Renal cortical epithelial cell (primary cell): ENCODE measurements at places on chromosomes 6 and 20. TPM values are rescaled to one million over a fixed set of nuclear protein-coding genes. Genes with fewer than 3 reads are reported as not detected.
A peak's percentile ranks its signal among the peaks of the same experiment; 100 is the strongest.

GRCh38 chr6:63574554-63574900 lies 2.2 kb downstream of the LOC128125822 start:
- no peak for DNase-seq

- DNase-seq: no peak
Measured at GRCh38 chr6:112591329-112591728, 244.2 kb downstream of the RFPL4B start.

The FAM83B gene
- 13.5 and 17.2 TPM in 2 replicates for total RNA-seq

GRCh38 chr6:22099231-22099630 lies 197.6 kb downstream of the PRL start:
- DNase-seq: peak; percentile 5

The SPEF1 gene
- total RNA-seq: 1.2 TPM in 1 of 2 replicates, not detected in the other

- DNase-seq: no peak
Measured at GRCh38 chr20:58760856-58761255, 68.3 kb downstream of the NPEPL1 start.

DNA sequence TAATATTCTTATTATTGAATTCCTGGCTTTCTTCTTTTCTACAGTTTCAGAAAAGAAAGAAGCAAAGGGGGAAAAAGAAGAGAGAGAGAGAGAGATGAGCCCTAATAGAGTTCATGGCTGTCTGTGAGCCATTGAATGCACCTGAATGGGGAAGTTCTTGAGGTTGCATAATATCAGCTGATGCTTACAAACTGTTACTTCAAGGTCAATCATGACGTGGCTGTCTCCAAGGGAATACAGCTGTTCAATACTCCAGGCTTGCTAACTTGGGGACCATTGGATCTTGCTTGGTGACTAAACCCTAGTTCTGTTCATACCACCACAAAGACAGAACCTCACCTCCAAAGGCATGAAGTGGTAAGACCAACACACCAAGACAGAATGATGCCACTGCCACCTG lies 180.4 kb downstream of the ADGRG6 start:
- peak; percentile 23 for DNase-seq

The KHDRBS2 gene
- total RNA-seq: not detected in 2 replicates

GRCh38 chr6:170022291-170022722 lies 268.6 kb downstream of the DLL1 start:
- no peak for DNase-seq

- DNase-seq: no peak
Measured at GRCh38 chr20:62814060-62814708, 2.7 kb upstream of the COL9A3 start.

- no peak for DNase-seq
Measured at GRCh38 chr6:78570044-78570443, 297.3 kb upstream of the IRAK1BP1 start.

DNA sequence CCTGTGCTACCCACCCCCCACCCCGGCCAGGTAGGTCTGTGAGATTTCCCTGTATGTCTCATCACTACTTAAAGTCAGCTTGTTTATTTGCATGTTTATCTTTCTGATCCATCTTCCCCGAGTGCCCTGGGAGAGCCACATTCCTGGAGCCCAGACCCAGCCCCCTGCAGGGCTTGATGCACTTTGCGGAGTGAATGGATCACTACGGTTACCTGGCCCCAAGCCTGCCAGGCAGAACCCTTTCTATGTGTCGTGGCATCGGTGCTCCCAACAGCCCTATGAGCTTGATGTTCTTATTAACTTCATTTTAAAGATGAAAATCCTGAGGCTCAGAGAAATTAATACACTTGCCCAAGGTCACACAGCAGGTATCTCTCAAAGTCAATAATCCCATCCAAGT lies 13.6 kb upstream of the SLCO4A1 start:
- DNase-seq: peak; percentile 78

The TCF21 gene
- total RNA-seq: not detected in 2 replicates

The NOX3 gene
- not detected in 2 replicates for total RNA-seq

GRCh38 chr6:82570083-82570482 lies 206.5 kb downstream of the TPBG start:
- no peak for DNase-seq

The LAMA2 gene
- 0.45 and 0.52 TPM in 2 replicates for total RNA-seq

- no peak for DNase-seq
Measured at GRCh38 chr6:99613705-99614429, 7.2 kb downstream of the PRDM13 start.

- DNase-seq: no peak
Measured at GRCh38 chr6:100751590-100751989, 129.5 kb downstream of the ASCC3 start.

The ZBTB46 gene
- total RNA-seq: 3.5 and 5.4 TPM in 2 replicates

GRCh38 chr6:91442342-91442741 lies 855.5 kb upstream of the MAP3K7 start:
- DNase-seq: no peak

The RMND1 gene
- 30.4 and 35.9 TPM in 2 replicates for total RNA-seq

The E2F1 gene
- total RNA-seq: 0.89 and 4.3 TPM in 2 replicates

- DNase-seq: no peak
Measured at GRCh38 chr20:37305079-37305478, 15.6 kb downstream of the MANBAL start.

DNA sequence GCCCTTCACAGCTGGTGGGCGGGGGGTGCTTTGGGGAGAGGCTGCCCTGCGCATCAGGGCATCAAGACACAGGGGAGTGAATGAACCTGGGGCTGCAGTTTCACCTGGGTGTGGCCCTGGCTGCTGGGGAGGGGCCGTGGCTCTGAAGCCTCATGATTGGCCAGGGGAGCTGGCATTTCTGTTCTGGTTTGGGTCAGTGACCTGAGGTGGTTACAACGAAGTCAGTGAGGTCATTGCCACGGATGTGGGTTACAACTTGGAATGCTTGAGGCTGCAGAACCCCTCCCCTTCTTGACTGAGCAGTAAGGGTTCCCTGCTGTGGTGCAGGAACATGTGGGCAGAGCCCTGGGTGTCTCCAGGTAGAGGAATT lies 3.0 kb downstream of the TCEA2 start:
- DNase-seq: peak; percentile 93

- no peak for DNase-seq
Measured at GRCh38 chr20:9740486-9740885, 98.4 kb downstream of the PAK5 start.

DNA sequence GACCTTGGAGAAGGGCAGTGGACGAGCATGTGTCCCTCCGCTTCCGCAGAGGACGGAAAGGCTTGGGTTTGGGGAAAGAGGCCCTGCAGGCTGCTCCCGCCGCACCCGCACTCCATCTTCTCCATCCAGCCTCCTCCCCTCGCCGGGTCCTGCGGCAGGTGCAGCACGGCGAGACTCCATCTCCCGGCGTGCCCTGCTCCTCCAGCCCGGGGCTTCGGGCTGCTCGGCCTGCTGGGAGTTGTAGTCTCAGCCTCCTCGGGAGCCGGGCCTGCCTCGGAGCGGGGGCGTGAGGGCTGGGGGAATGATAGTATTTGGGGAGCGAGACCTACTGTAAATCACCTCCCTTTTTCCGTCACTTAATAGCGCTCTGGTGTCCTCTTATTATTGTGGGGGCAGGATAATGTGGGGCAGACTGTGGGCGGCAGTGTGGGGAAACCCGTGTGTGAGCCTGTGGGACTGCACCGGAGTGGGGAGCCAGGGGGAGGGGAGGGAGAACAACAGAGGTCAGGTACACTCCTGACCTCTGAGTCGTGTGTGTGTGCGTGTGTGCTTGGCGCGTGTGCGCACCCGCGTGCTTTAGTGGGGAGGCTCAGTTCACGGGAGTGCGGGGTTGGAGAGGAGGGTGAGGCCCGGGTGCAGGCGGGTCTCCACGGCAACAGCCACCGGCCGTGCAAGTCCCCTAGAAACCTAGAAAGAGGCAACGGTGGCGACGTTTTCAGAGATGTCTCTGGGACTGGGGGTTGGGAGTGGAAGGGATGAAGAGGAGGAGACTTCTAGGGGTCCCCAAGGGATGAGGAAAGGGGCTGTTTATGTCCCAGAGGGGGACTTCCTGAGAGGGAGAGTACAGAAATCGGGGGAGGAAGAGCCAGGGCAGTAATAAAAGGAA lies 4.1 kb downstream of the TTBK1 start:
- peak; percentile 54 for DNase-seq

DNA sequence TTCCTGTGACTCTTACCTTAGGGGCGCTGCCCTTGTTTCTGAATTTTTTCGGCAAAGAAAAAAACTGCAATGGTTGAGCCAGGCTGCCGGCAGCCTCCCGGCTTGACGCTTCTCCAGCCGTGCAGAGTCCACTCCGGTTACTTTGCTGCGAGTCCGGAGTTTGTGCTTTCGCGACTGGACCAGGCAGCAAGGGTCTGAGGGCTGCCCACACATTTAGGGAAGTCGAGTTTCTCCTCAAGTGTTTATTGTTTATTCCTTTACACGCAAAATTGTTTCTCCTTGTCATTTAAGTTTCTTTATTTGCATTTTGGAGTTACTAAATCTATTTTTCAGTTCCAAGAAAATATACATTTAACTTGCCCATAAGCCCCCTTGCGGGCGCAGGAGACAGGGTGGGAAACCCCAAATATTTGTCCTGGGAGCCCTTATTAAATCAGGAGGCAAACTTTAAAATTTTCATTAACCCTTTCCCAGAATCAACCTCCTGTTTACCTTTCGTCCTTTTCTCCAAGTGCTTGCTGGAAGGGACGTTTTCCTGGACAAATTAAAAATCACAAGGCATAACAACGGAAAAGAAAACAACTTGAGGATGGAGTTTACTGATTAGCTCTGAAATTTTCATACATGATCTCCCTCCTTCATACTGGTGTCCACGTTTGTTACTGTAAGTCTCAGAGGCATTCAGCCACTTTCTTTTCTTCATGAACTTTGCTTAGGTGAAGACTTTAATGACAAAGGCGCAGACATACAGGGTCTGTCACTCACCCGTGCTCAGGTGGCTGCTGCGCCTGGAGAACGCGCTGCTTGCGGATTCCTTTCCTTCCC lies 1.7 kb upstream of the PDE10A start:
- DNase-seq: no peak

GRCh38 chr6:158232316-158233213 lies 64.4 kb downstream of the GTF2H5 start:
- DNase-seq: peak; percentile 54

The SLC17A2 gene
- total RNA-seq: 0.30 TPM in 1 of 2 replicates, not detected in the other

DNA sequence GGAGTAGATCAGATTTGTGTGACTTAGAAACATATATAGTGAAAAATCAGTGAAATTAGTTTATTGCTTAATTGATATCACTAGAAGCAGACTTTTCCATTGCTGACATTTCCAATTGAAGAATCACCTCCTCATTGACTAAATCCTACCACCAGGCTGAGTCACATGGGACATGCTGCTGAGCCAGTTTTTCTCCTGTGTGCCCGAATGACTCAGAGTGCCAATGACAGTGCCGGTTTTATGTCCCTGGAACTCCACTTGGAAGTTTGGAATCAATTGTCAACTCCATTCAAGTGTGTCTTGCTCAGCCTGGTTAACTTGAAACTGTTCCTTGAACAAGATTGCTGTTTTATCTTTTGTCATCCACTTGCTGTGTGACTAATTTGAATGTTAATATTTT lies 316.1 kb upstream of the PRDM1 start:
- DNase-seq: peak; percentile 76

DNA sequence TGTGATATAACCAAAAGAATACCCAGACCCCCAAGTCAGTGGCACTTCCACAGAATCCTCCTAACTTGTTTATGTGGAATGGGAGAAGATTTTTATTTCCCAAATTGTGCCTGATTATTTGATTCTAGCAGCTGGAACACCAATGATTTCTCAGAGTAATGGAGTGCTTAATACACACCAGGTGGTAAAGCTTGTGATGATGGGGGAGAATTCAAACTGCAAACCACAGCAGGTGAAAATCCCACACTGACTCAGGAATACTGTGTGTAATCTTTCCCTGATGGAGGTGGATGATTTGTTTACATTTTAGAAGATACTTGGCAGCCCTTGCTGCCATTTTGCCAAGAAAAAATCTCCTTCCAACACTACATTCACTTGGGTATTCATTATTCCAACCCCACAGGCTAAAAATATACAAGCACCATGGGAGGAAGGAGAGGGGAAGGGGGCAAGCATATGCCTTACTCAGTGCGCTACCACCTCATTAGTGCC lies 212.7 kb upstream of the PLN start:
- DNase-seq: no peak

- no peak for DNase-seq
Measured at GRCh38 chr6:117557951-117558350, 44.4 kb downstream of the GOPC start.

- DNase-seq: no peak
Measured at GRCh38 chr6:25387911-25388310, 108.7 kb downstream of the CARMIL1 start.

The PACRG gene
- total RNA-seq: 2.5 TPM in 1 of 2 replicates, not detected in the other

DNA sequence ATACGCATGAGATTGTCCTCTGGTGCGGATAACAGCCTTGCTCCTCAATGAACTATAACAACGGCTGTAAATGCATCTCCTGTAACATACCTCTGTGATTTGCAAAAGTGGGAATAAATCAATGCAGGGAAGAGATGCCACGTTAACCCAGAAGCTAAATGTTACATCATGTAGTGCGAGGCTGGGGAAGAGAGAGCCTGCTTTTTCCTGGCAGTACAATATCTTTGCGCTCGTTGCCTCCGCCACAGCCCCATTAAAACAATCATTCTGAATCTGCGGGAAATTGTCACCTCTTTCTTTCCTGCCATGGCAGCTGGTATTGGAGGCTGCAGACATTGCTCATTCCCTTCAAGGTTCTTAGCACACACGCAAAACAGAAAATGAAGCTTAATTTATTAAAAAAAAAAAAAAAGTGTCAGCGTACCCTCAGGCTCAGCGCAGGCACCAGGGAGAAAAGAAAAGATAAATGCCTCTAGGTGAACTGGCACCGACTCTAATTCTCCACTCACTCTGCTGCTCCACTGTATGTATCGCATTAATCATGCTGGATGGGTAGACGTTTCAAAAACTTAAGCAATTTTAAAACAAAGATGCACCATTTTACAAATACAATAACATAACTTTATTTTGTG lies 70.2 kb upstream of the TFB1M start:
- no peak for DNase-seq

DNA sequence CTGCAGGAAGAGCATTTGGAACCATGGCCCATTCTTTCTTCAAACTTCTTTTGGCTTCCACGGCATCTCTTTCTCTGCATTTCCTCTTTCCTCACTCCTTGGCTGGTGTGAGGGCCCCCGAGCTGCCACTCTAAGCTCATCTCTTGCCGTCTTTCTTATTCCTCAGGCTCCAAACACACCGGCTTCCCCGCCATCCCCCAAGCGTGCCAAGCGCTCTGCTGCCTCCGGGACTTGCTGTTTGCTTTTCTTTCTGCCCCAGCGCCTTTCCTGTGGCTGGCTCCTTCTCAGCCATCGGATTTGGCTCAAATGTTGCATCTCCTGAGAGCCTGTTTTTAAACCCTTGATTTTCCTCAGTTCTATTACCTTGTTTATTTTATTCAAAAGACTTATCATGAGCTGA lies 172.7 kb downstream of the PACRG start:
- DNase-seq: no peak

The CTCFL gene
- not detected in 2 replicates for total RNA-seq
